ENCODE measurements at places on chromosomes 5 and 9. TPM values are rescaled to one million over a fixed set of nuclear protein-coding genes. Genes with fewer than 3 reads are reported as not detected.

The MARCOL gene
- not detected for total RNA-seq

DNA sequence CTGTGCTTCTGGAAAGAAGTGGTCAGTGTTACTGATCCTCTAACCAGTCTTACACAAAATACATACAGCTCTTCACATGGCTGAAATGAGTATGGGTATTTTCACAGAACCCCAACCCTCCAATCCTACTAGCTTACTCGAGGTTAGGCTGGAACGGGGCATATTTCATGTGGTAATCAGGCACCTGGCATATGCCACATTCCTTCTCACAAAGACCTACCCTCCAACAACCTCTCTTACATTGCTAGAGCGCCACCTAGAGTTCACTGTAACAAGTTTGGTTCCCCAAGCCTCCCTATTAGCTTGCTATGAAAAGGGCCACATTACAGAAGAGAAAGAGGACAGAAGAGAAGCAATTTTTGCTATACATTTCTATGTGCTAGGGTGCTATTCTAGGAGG, 597.3 kb downstream of the PRELID2 start:
- peak; percentile 45 for DNase-seq

DNA sequence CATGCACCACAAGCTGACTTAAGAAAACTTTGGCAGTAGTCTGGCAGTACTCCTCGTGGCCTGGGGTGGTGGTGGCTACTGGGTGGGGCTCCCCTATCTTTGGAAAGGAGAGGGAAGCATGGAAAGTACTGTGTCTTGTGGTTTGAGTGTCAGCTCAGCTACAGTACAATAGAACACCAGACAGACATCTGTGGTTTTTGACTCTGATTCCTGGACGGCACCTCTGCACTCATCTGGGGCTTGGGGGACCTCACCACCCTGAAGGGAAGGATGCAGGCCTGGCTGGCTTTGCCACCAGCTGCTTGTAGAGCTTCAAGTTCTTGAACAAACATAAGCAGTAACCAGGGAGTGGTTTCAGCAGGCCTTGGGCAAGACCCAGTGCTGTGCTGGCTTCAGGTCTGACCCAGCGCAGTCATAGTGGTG, 40.6 kb downstream of the TNFSF8 start:
- DNase-seq, result no peak

The PCDHGA7 gene
- total RNA-seq, result 0.95 TPM

- DNase-seq, result no peak
These were observed 77.7 kb upstream of the TAS2R1 start for GRCh38 chr5:9707732-9708462.

GRCh38 chr5:57824047-57824446, 341.4 kb upstream of the ACTBL2 start:
- DNase-seq, result no peak

The HSPB3 gene
- total RNA-seq, result not detected

- DNase-seq, result peak; percentile 72
These were observed 49.9 kb upstream of the TTC23L start for GRCh38 chr5:34789021-34789531.

The AGXT2 gene
- not detected for total RNA-seq

DNA sequence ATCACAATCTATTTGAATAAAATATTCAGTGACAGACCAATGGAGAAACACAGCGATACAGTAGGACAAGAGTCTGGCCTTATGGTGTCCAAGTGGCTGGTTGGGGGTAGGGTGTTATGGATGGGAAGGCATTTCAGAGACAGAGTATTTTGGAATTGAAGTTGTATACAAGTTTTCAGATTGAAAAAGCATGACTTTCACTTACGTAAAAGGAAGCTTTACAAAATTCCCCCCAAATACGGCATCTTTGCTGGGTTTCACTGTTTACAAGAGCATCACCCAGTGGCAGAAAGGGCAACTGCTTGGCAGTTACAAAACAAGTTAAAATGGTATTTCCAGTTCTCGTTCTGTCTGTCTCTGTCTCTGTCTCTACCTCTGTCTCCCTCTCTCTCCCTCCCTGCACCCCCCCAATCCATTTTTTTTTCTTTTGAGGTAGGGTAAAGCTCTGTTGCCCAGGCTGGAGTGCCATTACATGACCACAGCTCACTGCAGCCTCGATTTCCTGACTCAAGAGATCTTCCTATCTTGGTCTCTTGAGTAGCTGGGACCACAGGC, 86.2 kb downstream of the PTPN3 start:
- no peak for DNase-seq

The SPINK13 gene
- total RNA-seq, result not detected

The TEK gene
- 100 TPM for total RNA-seq

DNA sequence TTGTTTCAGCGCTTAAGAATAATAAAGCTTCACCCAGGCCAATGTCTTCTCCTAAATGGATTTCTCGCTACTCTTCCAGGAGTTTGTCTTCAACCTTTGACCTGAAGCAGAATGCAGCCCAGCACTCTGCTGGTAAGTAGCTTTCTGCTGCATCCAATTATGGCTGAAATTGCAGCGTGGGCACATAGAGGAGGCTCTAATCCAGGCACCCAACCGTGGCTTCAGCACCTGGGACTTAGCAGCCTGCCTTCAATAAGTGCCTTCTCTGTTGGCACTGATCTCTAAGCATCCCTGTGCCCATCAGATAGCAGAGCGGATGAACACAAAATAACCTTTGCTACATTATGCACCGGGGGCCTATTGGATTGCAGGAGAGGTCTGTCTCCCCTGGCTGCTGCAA, 105.2 kb downstream of the TRIM32 start:
- DNase-seq, result no peak

The ROR2 gene
- not detected for total RNA-seq

- DNase-seq, result no peak
These were observed 6.1 kb downstream of the PTCD2 start for GRCh38 chr5:72326306-72326649.

The PCDHGA9 gene
- 1.8 TPM for total RNA-seq

GRCh38 chr9:33329117-33329563, 38.8 kb downstream of the NFX1 start:
- DNase-seq, result peak; percentile 59

The RAD17 gene
- 13.4 TPM for total RNA-seq

- no peak for DNase-seq
These were observed 866 bp upstream of the SEMA6A start for GRCh38 chr5:116575326-116576052.

GRCh38 chr9:35842020-35842745, 13.2 kb downstream of the TMEM8B start:
- no peak for DNase-seq

The IFNA13 gene
- total RNA-seq, result not detected

DNA sequence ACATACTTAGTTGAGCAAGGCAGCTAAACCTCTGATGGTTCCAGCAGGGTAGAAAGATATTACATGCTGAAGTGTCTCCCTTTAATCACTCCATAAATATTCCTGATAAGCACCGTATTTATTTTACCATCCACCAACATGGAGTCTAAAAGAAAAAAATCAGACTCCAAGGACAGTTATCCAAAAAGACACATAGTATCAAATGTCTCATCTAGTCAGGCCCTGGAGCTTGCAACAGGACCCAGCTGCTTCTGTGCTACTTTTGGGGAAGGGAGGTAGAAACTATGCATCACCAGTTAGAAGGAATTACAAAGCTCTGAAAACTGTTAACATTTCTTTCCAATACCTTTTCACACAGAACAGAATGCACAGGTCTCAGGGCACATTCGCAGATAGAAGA, 88.1 kb downstream of the S1PR3 start:
- DNase-seq, result no peak

The RNF208 gene
- total RNA-seq, result 0.07 TPM

The DMGDH gene
- 0.25 TPM for total RNA-seq

The FBXL17 gene
- 4.6 TPM for total RNA-seq

- no peak for DNase-seq
These were observed 35.0 kb downstream of the RASGEF1C start for GRCh38 chr5:180173875-180174586.

The PCDHGA4 gene
- 3.5 TPM for total RNA-seq

The PLCXD3 gene
- total RNA-seq, result 3.3 TPM

DNA sequence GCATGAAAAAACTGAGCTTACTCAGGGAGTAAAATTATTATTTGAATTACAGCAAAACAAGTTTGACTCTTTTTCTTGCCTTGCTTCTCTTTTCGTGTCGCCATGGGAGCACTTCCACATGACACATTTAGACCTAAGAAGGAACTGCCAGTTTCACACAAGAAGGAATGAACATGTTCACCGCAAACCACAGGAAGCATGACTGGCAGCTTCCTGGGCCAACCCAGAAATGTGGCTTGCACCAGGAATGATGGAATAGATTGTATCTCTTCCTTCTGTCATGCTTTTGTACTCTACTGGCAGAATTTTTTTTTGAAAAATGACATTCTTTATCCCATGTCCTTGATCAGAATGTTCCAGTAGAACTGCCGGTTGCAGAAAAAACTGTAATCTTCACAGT, 32.9 kb upstream of the MAN2A1 start:
- peak; percentile 24 for DNase-seq

DNA sequence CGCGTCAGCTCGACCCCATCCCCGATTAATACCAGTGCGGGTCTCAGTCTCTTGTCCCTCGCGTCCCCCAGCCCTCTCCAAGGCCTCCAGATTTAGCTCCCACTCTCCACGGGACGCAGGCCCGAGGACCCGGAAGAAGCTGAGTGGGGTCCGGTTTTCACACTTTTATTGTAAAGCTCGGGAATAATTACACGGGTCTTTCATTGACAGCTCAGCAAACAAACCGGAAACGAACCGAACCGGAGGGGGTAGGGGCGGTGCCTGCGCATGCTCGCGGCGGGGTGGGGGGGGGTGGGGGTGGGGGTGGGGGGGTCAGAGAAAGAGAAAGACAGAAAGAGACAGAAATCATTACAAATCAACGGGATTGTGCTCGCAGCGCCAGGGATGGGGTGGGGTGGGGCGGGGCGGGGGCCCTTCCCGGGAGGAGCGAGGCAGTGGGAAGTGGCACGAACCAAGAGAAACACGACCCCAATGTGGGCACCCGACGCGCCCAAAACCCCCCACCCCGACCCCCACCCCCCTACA, 27.9 kb downstream of the PCDH1 start:
- no peak for DNase-seq

GRCh38 chr9:89189215-89189614, 10.6 kb upstream of the SHC3 start:
- no peak for DNase-seq

The IFNA6 gene
- total RNA-seq, result not detected

GRCh38 chr5:139675825-139676224, 27.7 kb downstream of the CXXC5 start:
- no peak for DNase-seq

DNA sequence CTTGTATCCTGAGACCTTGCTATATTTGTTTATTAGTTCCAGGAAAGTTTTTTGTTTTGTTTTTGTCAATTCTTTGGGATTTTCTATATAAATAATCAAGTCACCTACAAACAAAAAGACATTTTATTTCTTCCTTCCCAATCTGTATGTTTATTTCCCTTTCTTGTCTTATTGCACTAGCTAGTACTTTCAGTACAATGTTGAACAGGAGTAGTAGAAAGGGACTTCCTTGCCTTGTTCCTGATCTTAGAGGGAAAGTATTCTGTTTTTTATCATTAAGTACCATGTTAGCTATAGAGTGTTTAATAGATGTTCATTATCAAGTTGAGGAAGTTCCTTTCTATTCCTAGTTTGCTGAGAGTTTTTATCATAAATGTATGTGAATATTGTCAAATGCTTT, 119.5 kb upstream of the TLE4 start:
- no peak for DNase-seq

GRCh38 chr5:17428176-17428800, 69.7 kb upstream of the TAF11L2 start:
- DNase-seq, result no peak

DNA sequence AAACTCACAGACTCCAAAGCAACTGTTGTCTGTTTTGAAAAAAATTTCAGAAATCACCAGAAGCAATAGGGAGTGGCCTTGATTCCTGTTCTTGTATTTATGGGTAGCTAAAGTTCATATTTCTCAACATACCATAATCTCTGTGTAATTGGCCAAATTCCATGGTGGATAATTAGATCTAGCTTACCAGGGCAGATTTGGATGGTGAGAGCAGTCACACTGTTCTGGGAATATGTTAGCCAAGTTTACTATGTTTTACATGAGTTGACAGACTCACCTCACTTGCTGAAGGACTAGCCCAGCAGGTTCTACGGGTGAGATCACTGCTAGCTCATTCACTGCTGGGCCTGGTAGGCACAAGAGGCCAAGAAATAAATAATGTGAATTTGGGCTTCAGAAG, 32.7 kb upstream of the CDKN2B start:
- DNase-seq, result no peak

The TAF11L2 gene
- total RNA-seq, result not detected

The BOD1 gene
- total RNA-seq, result 81.3 TPM

The IFNE gene
- total RNA-seq, result 0.92 TPM

GRCh38 chr5:83764101-83764500, 43.4 kb upstream of the HAPLN1 start:
- no peak for DNase-seq

Measured in pulmonary artery endothelial cell (primary cell).